ENCODE measurements at places on chromosomes 1 and 21. TPM values are rescaled to one million over a fixed set of nuclear protein-coding genes. Genes with fewer than 3 reads are reported as not detected.

Gene AIM2
- 11.6 TPM for total RNA-seq

Gene ADAMTS5
- not detected for total RNA-seq

Gene NBPF11
- 15.1 TPM for total RNA-seq

Gene MXRA8
- 0.25 TPM for total RNA-seq

Gene S100A9
- 3.9 TPM for total RNA-seq

Gene CHODL
- not detected for total RNA-seq

Gene PEAR1
- 0.12 TPM for total RNA-seq

Gene LTN1
- 29.2 TPM for total RNA-seq

Gene TCEANC2
- total RNA-seq, result 11.8 TPM

Gene GBP3
- total RNA-seq, result 42.1 TPM

All from T-helper 1 cell treated with Interleukin-12 subunit alpha and Interleukin-12 subunit beta and Interleukin-4 antibody, amounts not matched to agents 30 ng/mL and 1 ng/mL, for 36 hours (primary cell).